ENCODE measurements at places on chromosomes 7 and 10. TPM values are rescaled to one million over a fixed set of nuclear protein-coding genes. Genes with fewer than 3 reads are reported as not detected.
A peak's percentile ranks its signal among the peaks of the same experiment; 100 is the strongest.

- DNase-seq = no peak
These were observed 24.7 kb downstream of the ADK start for GRCh38 chr10:74175510-74176379.

DNA sequence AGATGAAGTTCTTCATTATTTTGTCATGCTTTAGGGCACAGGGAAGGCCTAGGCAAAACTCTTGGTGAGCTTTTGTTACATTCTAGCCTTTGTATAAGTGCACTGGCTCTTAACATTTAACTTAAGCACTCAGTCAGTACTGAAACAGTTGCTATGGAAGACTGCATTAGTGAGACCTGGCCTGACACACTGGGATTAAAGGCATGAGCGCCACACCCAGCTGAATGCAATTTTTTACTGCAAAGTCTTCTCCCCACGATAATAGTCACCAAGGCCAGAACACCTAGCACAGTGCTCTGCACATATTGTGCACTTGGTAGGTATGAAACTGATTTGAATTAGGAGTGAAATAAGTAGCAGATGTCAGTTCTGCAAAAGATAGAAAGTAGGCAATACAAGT lies 41.2 kb upstream of the ZNF138 start:
- no peak for DNase-seq

- no peak for DNase-seq
These were observed 71.8 kb upstream of the LRRN3 start for GRCh38 chr7:111018960-111019736.

DNA sequence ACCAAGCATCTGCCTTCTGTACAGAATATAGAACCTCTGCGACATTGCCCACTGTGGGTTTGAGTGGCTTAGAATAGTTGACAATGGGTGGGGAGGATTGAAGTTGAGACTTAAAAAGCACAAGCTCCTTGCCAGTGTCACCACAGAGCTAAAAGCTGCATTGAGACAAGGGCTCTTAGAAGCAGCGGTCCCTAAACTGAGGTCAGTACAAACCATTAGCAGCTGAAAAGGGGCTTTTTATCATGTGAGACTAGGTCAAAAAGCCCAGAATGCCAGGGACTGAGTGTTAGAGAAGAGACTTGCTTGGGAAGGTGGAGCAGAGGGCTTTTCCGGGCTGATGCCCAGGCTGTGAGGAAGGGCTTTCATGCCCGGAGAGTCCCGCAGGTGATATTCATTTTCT lies 91.3 kb downstream of the POU6F2 start:
- no peak for DNase-seq

GRCh38 chr10:114632869-114633715 lies 25.0 kb downstream of the ABLIM1 start:
- DNase-seq = peak; percentile 22

DNA sequence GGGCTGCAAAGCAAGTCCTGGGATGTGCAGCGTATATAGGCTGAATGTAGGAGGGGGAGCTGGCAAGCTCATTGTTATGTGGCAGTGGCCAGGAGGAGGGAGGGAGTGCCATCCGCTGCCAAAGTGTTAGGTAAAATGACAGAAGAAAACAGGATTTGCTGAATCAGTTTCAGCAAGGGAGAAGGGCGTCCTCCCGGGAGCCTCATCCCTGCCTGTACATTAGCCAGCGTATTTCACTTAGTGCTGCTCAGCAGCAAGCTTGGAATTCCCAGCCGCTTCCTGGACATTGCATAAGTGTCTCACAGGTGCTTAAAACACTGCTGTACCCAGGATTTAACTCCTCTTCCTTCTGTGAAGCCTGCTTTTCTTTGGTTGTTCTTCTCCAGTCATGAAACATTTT lies 2.5 kb downstream of the NIPSNAP2 start:
- no peak for DNase-seq

GRCh38 chr7:91843831-91844230 lies 36.7 kb downstream of the MTERF1 start:
- DNase-seq = no peak

GRCh38 chr10:73247509-73248258 lies 629 bp upstream of the DNAJC9 start:
- DNase-seq = no peak

- DNase-seq = no peak
These were observed 242.1 kb upstream of the TCERG1L start for GRCh38 chr10:131553581-131553980.

- DNase-seq = no peak
These were observed 282.6 kb upstream of the CACNA2D1 start for GRCh38 chr7:82726038-82726800.

DNA sequence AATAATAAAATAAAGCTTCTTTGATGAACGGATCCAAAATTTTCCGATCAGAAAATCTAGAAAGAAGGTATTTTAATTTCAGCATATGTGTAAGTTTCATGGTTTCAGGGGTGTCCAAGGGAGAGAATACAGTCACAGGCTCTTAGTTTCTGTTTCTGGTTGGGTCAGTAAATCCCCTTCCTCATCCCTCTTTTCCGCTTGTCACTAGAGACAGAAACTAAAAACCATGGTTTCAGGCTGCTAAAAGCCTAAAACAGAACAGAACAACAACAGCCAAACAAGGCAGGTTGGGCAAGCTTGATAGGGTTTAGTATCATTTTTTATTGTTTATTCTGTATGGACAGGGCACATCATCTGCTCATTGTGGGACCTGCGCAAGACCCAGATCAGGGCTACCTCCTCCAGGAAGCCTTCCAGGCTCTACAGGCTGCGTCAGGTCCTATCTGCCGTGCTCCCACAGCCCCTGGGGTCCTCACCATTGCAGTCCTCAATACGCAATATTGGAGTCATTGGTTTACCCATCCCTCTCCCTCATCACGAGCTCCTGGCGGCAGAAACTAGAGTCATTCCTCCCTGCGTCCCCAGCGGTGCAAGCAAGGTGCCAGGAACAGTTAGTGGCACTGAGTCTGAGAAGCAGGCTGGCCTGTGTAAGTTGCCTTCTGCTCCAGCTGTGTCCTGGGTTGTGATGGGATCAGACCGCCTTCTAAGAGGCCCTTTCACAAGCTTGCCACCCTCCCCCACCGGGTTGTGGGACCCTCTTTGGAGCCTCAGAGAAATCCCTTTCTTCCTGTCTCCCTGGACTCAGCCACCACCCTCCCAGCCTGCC lies 70.2 kb upstream of the CUX1 start:
- no peak for DNase-seq

DNA sequence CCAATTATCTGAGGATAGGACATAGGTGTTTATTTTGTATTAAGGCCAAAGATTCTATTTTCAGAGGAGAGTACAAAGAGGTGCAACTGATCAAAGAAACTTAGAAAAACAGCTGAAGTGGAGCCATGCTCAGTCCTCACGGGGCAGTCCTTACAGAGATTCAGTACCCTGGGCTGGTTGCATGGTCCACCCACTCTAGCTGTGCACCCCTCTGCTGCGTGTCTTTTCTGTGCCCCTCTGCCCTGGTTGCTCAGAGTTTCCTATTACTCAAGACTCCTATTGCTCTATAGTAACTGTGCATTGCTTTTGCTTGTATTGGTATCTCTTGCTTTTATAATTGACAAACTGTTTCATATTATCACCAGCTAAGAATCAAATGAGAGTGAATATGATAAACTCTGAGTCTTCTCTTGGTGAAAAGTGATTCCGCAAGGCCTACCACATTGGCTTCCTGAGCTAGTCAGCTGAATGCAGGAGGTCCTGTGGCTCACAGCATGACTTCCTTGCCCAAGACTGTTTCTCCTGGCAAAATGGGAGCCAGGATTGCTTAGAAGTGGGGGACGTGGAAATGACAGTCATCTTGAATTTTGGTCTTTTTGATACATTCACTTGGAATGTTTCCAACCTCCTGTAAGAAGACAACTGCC lies 137.0 kb downstream of the GLCCI1 start:
- no peak for DNase-seq

Gene XRCC2
- 0.63 TPM for total RNA-seq

Gene OLAH
- 5.7 TPM for total RNA-seq

Gene ALOX5
- total RNA-seq = 47.6 TPM

Gene AS3MT
- 9.6 TPM for total RNA-seq

Measured in tibial nerve (tissue), 4 donors.